SW 1271 (cell line): ENCODE measurements at places on chromosomes 12 and 14.

DNA sequence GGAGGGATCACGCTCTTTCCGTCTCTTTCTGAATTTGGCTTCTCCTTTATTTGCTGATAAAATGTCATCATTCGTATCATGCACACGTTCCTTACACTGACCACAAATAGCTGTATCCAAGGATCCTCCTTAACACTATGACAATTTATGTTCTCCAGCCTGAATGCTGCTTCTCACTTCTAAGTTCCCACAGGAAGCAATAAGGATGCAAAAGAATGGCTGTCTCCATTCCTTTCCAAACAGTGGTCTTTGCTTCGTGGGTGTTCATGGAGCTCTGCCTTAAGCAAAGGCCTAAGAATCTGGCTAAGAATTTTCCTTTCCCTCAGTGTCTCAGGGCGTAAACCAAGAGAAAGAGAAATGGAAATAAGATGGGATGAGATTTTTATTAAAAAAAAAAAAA lies 200.2 kb downstream of the ITPR2 start:
- DNase-seq: no peak

DNA sequence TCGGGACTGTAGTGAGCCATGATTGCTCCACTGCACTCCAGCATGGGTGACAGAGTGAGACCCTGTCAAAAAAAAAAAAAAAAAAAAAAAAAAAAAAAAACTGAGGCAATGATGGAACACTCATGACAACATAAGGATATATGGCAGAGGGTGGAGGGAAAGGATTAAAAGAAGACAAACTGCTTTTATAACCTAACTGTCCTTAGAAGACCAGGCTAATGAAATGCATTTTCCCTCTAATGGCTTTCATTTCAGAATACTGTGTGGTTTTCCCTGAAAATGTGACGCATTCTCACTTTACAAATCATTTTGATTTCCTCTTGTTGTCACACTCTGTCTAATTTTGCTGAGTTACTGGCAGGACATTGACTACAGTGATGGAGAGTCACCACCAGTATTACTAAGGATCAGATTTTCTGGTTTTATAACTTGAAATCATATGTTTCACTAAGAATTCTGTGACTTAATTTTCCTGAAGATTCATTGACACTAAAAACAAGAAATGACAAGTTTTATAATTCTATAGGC lies 137.6 kb upstream of the SSTR1 start:
- no peak for DNase-seq

GRCh38 chr12:54337280-54337842 lies 12.4 kb downstream of the COPZ1 start:
- DNase-seq: no peak

GRCh38 chr12:96356831-96357230 lies 43.4 kb downstream of the CDK17 start:
- no peak for DNase-seq

- no peak for DNase-seq
Measured at GRCh38 chr12:11676052-11676451, 26.6 kb downstream of the ETV6 start.

DNA sequence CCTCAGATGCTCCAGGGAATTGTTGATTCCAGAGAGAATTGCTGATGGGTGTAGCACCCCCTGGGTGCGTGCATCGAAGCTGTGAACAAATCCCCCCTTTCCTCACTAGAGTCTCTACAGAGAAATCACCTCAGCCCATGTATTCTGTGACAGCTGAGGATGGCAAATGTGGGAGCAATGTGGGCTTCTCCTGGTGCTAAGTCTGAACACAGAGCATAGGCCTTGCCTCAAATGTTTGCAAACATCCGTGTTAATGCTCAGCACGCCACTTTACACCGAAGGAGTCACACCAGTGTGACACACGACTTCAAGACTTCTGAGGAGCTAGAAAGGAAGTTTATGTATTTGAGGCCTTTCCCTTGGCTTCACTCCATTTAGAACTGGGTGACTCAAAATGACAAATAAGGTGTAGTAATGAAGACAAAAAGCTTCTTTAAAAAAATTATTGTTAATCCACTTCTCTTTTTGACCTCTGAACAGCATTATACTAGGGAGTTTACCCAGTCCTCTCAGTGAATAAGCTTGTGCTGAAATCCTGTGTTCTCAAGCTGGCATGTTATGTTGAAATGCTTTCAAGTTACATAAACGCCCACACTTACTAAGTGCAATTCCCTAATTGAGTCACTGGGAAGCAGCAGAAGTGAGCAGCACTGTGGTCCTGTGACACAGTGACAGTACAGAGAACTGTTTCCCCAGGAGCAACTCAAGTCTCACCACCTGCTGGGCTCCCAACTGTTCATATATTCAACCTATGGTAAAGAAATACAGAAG lies 92.9 kb downstream of the FAR2 start:
- DNase-seq: no peak

DNA sequence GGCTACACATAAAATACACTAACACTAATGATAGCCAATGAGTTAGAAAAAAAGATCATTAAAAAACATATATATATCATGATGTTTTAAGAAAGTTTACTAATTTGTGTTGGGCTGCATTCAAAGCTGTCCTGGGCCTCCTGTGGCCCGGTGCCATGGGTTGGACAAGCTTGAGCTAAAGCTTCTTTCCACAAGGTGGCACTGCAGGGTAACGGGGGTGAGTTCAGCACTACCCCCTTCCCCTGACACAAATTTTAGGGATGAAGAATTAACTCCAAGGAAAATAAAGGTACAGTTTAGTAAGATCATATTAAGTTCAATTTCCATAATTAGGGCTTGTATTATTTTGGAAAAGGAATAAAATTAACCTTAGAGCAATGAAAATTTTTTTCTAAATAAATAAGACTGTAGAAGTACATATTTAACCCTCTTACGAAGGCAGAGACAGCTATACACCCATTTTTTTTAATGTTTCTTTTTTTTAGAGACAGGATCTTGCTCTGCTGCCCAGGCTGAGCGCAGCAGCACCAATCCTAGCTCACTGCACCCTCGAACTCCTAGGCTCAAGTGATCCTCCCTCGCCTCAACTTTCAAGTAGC lies 38.9 kb downstream of the PPP1R13B start:
- DNase-seq: peak; percentile 11

- no peak for DNase-seq
Measured at GRCh38 chr12:48189331-48190125, 6.1 kb downstream of the CCDC184 start.

GRCh38 chr14:41925409-41925808 lies 318.7 kb downstream of the LRFN5 start:
- peak; percentile 7 for DNase-seq

DNA sequence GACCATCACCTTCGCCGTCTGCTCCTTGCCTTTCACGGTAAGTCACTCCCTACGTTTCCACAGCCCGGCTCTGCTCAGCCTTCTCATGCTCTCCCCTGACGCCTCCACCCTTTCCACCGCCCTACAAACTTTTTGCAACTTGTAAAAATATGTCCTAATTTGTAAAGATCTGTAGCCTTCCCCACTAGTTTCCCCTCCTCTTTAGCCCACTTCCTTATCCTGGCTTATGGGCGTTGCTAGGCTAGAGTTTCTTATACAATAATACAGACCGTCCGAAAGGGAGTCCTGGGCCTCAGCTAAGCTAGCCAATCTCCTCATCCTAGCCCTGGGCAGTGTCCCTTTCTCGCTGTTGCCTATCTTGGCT lies 1.2 kb downstream of the PTGER2 start:
- DNase-seq: no peak

DNA sequence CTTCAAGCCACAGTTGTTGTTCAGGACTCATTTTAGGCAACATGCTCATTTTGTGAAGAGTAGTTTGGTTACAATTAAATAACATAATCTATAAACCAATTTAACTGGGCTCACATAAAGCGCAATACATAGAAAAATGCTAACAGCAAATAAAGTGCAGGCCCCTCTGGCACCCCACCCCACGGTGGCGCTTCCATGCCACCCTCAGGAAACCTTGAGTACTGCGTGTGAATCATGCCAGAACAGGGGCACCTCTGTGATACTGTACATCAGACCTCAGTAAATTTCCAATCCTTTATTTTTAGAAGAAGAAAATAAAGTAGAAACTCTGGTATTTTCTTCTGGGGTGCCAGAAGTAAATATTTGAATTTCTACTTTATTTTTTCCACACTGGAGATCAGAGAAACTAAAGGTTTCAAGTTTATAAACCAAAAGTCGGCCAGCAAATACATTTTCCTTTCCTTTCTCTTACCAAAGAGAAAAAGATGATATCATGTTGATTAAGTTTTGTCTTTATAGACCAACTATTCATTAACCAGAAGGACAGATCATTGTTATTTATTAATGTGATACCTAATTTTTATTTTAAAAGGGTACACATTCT lies 316.8 kb downstream of the PAWR start:
- no peak for DNase-seq

- DNase-seq: no peak
Measured at GRCh38 chr14:100022772-100023451, 42.3 kb upstream of the EVL start.

DNA sequence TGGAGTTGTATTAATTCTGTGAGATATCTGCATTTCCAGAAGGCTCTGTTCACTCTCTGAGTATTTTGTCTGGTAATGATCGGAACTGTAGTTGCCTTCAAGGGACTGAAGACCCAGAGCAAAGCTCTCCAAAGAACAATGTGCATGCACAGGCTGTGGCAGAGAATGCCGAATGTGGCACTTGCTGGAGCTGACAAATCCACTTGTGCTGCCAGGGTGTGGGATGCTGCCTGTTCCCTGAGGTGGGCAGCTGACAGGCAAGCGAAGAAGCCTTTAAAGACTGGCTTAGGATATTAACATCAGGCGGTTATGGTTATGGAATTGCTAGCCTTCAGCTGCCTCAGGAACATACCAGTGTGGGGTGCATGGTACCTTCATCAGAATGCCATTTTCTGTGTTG lies 419.9 kb upstream of the ATP2B1 start:
- DNase-seq: no peak

- DNase-seq: no peak
Measured at GRCh38 chr14:76509311-76509710, 133.4 kb downstream of the ESRRB start.

- DNase-seq: peak; percentile 6
Measured at GRCh38 chr14:22291406-22291805, 297.6 kb downstream of the DAD1 start.

DNA sequence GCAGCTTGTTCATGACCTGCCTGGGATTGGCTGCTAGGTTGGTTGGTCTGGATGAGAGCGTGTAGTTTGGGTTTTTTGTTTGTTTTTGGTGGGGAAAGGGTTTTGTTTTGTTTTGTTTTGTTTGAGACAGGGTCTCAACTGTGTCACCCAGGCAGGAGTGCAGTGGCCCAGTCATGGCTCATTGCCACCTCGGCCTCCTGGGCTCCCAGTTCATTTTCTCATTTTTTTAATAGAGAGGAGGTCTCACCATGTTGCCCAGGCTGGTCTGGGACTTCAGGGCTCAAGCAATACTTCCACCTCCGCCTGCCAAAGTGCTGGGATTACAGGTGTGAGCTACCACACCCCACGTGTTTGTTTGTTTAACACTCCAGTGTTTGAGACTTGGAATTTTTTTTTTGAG lies 3.8 kb downstream of the DYNC1H1 start:
- DNase-seq: no peak

DNA sequence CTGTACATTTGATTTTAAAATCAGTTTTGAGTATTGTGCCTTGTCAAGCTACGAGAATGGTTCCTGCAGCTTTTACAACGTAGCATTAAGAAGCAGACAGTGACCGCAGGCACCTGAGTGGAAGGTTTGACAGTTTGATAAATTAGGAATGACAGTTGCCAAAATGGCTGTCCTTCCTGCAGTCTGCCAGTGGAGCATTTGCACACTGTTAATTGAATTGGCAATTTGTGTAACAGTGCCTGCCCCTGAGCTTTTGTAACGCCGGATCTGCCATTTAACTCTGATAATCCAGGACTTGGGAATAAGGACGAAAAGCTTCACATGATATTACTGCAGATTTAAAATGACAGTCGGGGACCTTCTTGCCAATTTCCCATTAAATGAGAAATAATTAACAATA lies 385.3 kb downstream of the NPAS3 start:
- no peak for DNase-seq

- no peak for DNase-seq
Measured at GRCh38 chr12:131378176-131378842, 332.6 kb upstream of the SFSWAP start.

GRCh38 chr14:56676042-56676441 lies 96.4 kb downstream of the TMEM260 start:
- no peak for DNase-seq

GRCh38 chr14:28656704-28657255 lies 109.8 kb upstream of the FOXG1 start:
- no peak for DNase-seq

DNA sequence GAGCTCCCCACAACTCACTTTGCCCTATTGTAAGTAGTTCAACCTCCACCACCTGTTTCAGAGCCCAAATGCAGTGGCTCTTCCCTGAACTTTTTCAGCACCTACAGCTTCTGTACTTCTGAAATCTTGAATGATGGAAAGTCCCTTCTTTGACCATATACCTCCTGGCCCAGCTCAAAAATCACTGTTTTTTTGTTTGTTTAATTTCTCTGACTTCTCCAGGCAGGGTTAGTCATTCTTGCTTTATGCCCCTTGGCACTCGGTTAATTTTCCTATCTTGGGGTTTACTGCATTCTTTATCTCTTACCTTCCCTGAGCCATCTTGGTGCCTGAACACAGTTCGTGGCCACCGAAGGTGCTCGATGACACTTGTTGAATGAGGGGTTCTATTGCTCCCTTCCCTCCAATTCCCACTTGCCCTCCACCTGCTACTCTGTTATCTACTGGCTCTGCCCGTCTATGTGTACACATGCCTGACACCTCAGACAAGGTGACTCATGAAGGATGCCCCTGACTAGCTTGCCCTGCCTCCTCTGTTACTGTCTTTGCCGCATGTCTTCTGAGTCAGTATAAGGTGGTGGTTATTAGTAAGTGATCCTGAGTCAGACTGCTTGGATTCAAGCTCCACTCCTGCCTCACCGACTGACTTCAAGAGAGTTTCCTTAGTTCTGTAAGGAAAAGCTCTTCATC lies 4.4 kb downstream of the AMHR2 start:
- DNase-seq: peak; percentile 60

DNA sequence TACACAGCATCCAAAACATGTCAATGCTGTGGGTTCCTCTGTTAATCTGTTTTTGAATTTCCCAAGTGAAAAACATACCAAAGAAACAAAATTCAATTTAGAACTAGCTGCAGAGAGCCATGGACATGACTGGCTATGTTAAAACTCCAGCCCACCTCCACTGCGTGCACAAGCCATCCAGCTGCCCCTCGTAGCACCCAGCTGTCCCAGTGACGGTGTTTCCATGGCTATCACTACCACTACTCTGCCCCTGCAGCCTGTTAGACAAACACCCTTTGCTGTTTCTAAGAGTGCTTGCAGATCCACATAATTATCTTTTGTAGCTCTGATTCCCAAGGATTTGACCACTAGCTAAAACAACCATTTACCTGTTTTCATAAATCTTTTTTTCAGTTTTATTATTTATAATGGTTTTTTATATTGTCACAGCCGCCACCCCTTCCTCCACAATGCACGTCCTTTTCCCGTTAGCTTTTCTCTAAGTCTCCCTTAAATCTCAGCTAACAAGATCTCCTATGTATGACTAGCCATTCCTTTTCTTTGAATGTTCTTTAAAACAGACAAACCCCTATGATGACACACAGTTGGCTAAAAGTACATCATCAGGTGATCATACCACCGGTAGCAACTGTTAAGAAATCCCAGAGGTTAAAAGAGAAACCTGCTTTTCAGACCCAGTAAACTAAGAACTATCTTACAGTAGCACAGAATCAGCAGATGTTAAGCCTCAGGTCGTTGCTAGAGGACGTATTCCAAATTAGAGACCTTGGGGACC lies 37.8 kb upstream of the NAA30 start:
- DNase-seq: no peak
